ENCODE measurements at places on chromosomes 7 and 10.

DNA sequence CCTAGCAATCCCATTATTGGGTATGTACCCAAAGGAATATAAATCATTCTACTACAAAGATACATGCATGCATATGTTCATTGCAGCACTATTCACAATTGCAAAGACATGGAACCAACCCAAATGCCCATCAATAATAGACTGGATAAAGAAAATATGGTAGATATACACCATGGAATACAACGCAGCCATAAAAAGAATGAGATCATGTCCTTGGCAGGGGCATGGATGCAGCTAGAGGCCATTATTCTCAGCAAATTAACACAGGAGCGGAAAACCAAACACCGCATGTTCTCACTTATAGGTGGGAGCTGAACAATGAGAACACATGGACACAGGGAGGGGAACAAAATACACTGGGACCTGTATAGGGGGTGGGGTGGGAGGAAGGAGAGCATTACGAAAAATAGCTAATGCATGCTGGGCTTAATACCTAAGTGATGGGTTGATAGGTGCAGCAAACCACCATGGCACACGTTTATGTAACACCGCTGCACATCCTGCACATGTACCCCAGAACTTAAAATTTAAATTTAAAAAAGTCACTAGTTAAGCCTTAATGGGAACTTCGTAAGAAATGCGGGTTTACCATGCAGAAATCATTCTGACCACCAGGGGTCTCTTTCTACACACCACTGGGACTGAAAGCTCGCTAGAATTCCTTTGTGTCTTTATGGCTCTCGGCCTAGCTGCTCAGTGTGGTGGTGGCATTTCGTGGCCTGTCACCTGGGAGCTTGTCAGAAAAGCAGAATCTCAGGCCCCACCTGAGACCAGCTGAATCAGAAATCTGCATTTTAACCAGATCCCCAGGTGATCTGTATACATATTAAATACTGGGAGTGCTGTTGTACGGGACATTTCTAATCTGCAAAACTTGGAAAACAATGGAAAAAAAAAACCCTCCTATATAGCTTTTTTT, 9.5 kb downstream of the ANKRD1 start:
- peak; percentile 16 for DNase-seq

- no peak for DNase-seq
These were observed 47.4 kb upstream of the R3HCC1L start for GRCh38 chr10:98086837-98087708.

DNA sequence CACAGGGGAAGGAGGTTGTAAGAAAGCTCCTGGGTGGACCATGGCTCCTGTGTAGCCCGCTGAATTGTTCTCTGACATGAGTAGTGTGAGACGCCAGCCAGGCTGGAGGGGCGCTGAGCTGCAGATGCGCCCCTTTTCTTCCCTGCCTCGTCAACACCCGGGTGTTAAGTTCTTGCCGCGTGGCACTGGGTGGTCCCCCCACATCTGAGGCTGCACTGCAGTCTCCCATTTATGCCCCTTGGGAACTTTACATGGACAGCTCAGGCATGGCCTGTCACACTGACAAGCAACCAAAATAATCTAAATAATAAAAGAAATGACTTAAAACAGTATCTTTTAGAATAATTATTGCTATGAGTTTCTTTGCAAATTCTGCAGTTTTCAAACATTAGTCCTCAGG, 34.6 kb upstream of the HSPA12A start:
- DNase-seq, result no peak

GRCh38 chr10:9285690-9286089, 1231.2 kb downstream of the GATA3 start:
- DNase-seq, result no peak

DNA sequence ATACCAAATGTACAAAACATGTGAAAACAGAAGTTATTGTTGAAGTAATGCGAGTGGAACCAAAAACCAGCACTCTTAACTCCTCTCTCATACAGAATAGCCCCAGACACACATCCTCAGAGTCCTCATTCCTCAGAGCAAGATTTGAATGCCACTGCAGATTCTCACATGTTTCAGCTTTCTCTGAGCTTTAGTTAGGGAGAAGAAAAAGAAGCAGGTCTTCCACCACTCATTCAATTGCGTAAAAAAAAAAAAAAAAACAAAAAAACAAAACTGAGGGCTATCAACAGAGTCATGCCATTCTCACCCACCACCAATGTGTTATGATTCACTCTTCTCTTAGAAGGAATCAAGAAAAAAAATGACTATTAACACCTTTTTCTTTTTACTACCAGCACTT, 287.7 kb downstream of the IPMK start:
- no peak for DNase-seq

GRCh38 chr10:77907900-77908717, 18.4 kb downstream of the DLG5 start:
- DNase-seq, result no peak

DNA sequence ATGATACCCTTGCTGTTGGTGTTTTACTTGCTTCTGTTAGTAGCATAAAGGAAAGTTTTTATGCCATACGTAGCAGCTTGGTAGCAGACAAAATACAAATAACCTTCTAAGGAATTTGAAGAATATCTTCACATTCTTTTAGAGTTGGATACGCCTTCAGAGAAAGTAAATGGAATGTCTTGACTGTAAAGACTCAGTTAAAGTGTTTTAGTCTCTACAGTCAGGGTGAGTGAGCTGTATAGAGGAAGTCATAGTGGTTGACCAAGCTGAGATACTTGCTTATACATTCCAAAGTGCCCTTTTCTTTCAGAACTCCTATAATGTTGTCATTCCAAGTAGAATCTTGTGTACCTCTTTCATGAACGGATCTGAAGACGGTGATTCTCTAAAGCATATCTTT, 37.7 kb downstream of the RABGEF1 start:
- no peak for DNase-seq

- DNase-seq, result no peak
These were observed 29.8 kb upstream of the PURB start for GRCh38 chr7:44914992-44915607.

- DNase-seq, result no peak
These were observed 182.0 kb downstream of the TCERG1L start for GRCh38 chr10:131129544-131129943.

DNA sequence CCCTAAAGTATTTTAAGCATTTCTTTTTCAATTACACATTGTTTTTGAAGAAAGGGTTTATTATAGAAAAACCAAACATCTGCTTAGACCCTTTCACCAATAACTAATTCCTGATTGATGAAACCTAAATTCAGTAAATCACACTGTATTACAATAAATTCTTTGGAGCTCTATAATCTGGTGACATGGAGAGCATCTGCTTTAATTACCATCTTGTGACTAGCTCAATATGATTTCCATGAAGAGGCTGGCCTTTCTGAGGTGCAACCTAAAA, 9.7 kb downstream of the HYCC1 start:
- no peak for DNase-seq

DNA sequence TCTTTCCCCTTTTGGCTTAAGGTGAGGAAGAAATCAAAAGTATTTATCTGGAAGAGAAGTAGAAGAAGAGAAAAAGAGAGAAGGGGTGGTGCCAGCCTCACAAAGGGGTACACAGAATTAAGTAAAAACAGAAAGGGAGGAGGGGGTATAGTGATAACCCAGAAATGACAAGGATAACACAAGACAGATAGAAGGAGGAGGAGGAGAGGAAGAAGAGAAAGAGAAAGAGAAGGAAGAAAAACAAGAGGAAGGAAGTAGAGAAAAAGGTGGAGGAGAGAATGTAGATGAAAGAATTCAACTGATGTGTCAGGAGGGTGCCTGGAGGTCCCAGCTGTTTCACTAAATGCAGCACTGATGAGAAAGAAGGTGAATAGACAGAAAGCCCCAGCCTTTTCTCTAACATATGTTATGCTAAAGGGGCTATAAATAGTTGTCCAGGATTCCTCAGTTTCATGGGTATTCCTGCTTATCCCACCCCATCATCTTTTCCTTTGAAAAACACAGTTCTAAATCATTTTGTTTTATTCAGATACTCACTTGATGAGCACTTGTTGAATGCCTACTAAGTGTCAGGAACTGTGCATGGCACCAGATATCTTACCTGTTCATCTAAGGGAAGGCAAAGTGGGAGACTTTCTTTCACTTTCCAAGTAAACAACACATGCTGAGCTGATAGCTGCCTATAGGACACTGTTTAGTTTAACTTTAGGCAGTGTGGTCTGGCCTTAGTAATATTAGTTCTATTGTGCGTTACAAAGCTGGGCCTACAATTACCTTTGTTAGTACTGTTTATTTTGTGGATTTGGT, 8.0 kb downstream of the SEMA3E start:
- no peak for DNase-seq

GRCh38 chr7:77802557-77803405, 4.2 kb downstream of the PHTF2 start:
- no peak for DNase-seq

- peak; percentile 3 for DNase-seq
These were observed 536.0 kb upstream of the GALNT17 start for GRCh38 chr7:70595755-70596597.

GRCh38 chr7:104528142-104528541, 199.7 kb downstream of the LHFPL3 start:
- no peak for DNase-seq

- DNase-seq, result no peak
These were observed 101.1 kb upstream of the TARP start for GRCh38 chr7:38374507-38374906.

DNA sequence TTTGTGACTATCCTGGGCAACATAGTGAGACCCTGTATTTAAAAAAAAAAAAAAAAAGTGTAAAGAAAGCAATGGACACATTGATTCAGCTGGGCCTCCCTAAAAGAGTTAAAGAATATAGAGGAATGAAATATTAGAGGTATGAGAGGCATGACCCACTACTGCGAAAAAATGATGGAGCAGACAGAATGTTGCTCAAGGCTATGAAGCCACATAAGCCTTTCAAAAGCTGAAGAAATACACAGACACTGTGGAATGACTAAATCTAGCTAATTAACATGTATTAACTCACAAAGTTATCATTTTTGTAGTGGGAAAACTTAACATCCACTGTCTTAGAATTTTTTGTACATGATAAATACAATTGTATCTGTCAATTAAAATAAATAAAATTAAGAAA, 107.3 kb downstream of the HGF start:
- DNase-seq, result no peak

GRCh38 chr10:93454736-93455135, 27.4 kb downstream of the MYOF start:
- DNase-seq, result no peak

GRCh38 chr10:36341471-36341870, 699.4 kb upstream of the FZD8 start:
- DNase-seq, result no peak

GRCh38 chr7:101817471-101818286, at the start of gene CUX1:
Gene CUX1 (plus strand): TSS chr7:101817626. CDS start chr7:101817640, 14 bp downstream.
- DNase-seq, result no peak

- DNase-seq, result no peak
These were observed 42.4 kb downstream of the VWA2 start for GRCh38 chr10:114281461-114281860.

DNA sequence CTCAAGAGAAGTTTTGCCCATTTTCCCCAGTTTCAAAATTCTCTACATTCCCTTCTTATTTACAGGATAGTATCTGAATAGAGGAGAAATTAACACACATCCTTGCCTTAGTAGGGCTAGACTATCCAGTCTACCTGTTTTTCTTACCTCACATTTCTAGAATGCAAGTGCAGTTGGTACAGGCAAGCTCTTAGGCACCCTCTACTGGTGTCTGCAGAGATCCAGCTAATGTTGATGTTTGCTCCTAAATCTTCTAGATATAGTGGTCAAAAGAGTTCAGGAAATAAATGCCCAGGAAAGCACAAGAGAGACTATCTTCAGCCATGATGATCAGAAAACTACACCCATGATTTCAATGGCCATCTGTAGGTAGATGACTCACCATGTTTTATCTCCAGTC, 205.3 kb downstream of the HTR7 start:
- DNase-seq, result no peak

DNA sequence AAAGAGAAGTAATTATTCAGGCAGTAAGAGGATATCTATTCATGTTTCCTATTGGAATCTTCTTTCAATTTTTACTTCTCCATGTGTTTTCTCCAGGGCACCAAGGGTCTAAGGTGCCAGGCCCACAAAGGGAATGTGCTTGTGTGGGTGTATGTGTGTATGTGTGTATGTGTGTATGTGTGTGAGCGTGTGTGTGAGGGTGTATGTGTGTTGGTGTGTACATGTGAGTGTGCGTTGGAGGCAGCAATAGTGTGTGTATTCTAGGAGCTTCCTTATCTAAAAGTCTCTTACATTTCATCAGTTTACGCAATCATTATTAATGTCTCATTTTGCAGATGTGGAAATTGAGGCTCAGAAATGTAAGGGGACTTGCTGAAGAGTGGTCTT, 28.3 kb downstream of the RAMP3 start:
- no peak for DNase-seq

- DNase-seq, result no peak
These were observed 420.1 kb upstream of the MGMT start for GRCh38 chr10:129046962-129047361.

GRCh38 chr7:7510794-7511193, 24.9 kb downstream of the COL28A1 start:
- DNase-seq, result no peak

GRCh38 chr7:124635416-124635815, 130.2 kb downstream of the GPR37 start:
- DNase-seq, result no peak

- peak; percentile 24 for DNase-seq
These were observed 96.3 kb downstream of the DNAJB6 start for GRCh38 chr7:157432957-157433576.

DNA sequence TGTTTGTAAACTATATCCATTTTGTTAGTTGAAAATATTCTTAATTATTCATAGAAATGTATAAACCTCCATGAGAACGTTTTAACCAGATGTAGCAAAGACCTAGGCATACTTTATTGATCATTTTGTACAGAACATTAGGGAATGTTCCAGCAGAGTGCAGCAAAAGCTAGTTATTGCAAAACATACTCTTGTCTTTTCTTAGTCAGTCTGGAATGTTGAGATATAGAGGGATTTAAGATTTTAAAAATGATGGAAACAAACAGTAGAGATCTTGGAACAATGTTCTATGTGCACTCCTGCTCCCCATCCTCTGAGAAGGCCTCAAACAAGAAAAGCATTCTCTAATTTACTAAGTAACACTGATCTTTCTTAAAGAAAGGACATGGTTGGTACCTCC, 292.1 kb downstream of the BBS9 start:
- DNase-seq, result no peak

DNA sequence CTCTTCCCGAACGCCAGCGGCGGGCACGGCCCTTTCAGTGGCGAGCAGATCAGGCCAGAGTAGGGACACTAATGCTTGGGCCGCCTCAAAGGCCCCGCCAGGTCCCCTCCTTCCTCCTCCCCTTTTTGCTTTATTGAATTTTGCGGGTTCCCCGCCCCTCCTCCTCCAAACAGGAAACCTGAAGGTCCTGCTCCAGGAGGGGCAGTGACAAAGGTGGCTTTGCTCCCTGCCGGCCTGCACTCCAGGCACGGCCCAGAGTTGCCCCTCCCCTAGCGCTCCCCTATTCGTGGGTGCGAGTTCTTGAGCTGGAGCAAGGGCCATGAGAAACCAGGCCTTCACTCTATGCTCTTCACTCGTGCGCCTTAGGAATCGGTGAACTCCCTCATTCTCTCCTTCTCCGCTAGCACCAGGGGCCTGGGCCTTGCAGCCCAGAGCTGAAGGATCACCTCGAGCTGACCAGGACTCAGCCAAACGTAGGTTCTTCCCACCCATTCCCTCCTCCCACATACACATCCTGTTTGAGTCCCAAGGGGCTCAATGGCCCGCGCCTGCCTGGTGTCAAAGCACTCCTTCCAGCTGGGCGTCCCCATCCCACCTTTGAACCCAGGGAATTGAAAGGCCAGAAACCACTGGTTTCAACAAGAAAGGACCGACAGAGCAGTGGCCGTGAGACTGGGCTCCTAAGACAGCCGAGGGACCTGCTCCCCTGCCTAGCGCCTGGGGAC, 619 bp upstream of the HOXA6 start:
- no peak for DNase-seq

GRCh38 chr10:43748560-43748959, 99.9 kb upstream of the ZNF32 start:
- no peak for DNase-seq

Measured in NCI-H774 (cell line).